Spleen (tissue), 13 donors: ENCODE measurements at places on chromosomes 3 and 15.

DNA sequence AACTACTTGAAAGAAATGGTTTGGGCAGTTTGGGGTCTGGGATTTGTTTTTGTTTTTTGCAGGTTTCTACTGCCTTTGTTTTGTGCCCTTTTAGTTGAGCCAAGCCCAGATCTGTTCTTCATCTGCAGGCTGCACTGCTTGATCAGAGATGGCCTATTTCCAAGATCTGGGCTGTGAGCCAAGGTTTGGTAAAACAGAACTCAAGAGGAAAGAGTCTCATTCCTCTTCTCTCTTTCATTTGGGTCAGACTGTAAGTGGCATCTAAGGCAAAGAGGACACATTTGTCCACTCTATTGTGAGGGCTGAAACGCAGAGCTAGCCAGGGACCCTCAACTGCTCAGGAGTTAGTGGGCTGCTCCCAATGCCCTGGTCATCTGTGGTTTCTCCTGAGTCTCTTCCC, 104.4 kb upstream of the UBE3A start:
- no peak for DNase-seq

- no peak for DNase-seq
Observed at GRCh38 chr15:98999233-98999632, 8.4 kb downstream of the PGPEP1L start.

DNA sequence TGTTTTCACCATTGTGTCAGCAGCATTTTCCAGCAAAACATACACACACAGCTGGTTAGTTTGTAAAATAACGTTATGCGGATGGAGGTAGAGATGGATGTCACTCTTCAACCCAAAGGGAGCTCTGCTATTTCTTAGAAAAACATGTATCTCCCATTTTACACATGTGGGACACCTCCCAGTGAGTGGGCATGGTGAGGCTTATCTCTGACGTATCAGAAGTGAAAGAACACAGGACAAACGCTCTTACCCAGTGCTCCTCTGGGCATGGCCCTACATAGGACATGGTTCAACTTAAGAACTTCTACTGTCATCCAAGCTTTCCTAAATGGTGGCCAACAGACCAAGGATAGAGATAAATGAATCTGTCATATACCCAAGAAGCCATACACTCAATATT, 2.1 kb downstream of the FAM240A start:
- no peak for DNase-seq

DNA sequence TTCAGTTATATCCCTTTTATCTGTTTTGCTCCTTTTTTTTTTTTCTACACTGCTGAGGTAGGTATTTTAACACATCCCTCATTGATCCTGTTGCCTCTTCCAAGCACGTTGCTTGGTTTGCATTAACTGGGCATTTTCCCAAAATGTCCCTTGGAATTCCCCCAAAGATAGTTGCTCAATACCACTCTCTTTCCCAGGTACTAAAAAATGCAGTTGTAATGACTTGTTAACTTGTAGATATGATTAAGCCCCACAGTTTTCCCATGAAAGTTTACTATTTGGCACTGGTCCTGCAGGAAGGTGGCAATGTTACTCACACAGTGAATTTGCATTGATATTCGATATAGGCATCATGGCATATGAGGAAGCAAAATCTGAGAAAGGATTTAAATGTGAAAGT, 67.1 kb downstream of the GRM7 start:
- DNase-seq, result no peak

DNA sequence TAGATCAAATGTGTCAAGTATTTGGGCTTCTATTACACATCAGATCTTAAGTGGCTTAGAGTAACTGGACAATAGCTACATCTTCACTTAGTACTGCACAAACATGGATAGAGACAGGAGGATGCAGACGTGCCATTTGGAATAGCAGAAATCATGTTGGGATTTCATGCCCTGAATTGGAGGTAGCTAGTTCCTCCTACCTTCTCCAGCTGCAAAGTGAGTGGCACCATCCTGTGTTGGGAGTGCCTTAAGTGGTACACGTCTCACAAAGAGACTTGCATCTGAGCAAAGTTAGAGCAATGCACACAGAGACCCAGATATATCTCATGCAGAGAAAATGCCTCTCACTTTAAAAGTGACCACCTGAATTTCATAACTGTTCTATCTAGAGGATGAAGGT, 136.5 kb downstream of the SSR3 start:
- no peak for DNase-seq

GRCh38 chr15:50145451-50145872, 26.4 kb upstream of the ATP8B4 start:
- no peak for DNase-seq

DNA sequence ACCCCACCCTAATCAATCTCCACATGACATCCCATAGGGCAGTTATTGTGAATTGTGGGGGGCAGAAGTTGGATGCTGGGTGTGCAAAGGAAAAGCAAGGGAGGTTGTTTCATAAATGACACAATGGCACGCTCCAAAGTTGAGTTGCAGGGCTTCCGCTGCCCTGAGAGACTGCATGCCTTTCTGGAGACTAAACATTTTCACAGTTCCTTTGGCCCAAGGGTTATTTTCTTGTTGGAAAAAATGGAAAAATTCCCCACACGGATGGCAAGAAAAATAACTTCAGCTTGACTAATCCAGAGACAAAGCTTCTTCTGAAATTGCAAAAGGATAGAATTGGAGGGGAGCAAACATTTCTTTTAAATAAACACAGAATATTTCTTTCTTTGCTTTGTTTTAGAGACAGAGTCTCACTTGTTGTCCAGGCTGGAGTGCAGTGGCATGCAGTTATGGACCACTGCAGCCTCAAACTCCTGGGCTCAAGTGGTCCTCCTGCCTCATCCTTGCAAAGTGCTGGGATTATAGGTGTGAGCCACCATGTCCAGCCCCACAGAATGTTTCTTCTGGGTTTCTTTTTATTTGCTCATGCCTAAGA, 19.1 kb upstream of the TPM1 start:
- DNase-seq, result no peak

GRCh38 chr3:41092844-41093243, 106.5 kb upstream of the CTNNB1 start:
- DNase-seq, result no peak

DNA sequence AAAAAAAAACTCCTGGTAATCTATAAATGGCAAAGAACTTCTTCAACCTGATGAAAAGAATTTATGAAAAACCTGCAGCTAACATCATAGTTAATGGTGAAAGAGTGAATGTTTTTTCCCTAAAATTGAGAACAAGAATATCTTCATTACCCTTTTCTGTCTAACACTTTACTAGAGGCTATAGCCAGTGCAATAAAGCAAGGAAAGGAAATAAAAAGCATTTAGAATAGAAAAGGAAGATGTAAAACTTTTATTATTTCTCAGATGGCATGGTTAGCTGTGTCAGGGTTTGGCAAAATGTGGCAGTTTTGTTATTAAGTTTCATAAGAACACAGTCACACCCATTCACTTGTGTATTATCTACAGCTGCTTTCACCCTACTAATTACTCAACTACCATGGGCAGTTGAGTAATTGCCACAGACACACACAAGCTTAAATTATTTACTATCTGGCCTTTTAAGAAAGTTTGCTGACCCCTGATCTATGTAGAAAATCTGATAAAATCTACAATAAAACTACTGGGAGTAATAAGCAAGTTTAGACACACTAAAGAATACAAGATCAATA, 465.1 kb downstream of the MAGI1 start:
- DNase-seq, result no peak

DNA sequence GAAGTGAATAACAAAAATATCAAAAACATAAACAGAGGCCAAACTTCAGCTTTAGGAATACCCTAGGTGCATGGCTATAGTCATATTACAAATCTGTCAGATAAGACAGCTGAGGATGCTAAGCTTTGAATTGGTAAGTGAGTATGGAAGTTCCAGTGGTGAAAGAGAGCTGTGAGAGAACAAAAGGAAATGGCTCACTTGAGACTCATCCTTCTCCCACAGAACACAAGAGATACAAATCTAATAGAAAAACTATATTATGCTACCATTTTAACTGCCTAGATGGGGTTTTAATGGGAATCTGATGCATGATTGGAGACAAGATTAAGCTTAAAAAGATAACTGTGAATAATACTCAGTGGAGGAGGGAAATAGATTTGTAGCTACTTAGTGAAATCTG, 21.5 kb upstream of the PEX5L start:
- DNase-seq, result no peak

DNA sequence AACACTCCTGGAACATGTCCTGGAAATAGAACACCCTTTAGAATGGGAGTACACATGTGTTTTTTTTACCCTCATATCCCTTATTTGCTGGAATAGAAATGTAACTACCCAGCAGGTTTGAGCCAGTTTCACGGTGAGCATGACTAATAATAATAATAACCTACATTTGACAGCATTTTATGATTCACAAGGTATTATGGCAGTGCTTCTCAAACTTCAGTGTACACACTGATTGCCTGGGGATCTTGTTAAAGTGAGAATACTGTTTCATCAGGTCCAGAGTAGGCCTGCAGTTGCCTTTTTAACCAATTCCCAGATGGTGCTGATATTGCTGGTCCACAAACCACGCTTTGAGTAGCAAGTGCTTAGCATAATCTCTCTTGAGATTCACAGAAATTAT, 63.9 kb downstream of the NFKBIZ start:
- DNase-seq, result no peak

DNA sequence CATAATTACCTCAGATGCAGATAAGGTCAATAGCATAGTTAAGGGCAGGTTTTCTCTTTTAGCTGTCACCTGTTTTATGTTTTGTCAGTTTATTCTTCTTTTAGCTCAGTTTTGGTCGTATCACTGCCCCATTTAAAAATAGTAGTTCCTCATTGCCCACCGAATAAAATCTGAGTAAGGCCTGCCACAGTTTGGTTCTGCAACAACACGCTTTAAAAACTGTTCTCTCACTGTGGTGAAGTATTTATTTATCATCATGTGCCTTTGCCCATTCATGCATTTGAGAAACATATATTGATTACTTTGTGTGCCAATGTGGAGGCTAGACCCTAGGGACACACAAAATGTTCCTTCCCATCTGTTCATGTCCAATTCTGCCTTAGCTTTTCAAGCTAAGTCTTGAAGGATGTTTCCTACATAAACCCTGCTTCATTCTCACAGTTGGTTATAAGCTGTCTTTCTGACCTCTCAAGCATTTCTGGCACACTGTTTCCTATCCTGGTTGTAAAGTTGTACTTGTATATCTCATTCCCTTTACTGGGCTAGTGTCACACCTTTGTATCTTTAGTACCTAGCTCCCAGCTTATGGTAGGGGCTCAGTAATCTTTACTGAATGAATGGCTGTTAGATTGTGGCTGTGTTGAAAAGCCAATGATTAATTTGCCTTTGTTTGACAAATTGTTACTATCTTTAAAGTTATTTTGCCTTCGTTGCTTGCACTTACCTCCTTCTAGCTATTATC, 23.9 kb downstream of the AKAP13 start:
- DNase-seq, result no peak

GRCh38 chr3:37229740-37230139, 55.4 kb upstream of the LRRFIP2 start:
- DNase-seq, result no peak

DNA sequence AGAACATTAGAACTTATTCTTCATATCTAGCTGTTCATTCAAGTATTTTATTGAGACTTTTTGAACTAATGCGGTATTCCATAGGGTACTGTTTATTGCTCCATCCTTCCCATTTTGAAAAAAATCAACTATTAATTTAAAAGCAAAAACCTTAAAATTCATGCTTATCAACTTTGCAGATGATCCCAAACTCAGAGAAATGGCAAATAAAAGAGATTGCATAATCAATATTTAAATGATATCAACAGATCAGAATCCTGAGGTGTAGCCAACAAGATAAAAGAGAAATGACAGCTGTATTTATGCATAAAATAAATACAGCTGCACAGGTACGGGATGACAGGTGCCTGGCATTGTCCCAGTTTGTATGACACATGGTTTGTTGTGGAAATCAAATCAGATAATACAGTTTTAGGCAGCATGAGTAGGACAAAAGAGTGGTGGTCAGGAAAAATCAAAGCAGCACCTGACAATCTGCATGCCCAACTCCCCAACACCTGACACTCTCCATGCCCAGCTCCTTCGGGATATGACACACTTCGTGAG, 42.4 kb upstream of the CMTM8 start:
- DNase-seq, result no peak
